Left cardiac atrium (tissue), 4 donors: ENCODE measurements at places on chromosomes 3 and 15.

- DNase-seq, result no peak
Measured at GRCh38 chr3:124926426-124927101, 8.0 kb downstream of the MUC13 start.

DNA sequence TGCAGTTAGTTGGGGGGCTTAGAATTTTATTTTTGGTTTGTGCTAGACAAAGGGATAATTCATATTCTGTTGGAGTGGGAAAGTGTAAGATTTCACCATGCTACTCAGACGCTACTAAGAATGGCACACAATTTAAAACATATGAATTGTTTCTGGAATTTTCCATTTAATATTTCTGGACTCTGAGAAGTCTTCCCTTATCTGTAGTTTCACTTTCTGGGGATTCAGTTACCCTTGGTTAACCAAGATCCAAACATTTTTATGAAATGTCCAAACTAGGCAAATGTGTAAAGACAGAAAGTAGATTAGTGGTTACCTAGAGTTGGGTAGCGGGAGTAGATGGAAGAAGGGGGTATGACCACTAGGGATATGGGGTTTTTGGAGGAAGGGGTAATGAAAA, 53.1 kb downstream of the TCF12 start:
- DNase-seq, result no peak

DNA sequence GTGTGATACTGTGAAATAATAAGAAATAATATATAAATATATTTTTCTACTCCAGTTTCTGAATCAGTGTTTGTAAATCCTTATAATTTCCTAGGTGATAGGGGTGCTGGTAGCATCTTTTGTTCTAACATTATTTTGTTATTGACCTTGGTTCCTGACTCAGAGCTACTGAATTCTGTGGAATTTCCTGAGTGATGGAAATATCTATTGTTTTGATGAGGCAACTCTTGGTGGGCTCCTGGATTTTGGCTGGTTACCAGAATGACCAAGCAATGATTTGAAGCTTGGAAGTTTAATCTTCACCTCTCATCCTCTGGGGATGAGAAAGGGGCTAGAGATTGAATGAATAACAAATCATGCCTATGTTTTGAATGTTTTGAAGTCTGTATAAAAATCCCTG, 377.3 kb downstream of the LPP start:
- no peak for DNase-seq

DNA sequence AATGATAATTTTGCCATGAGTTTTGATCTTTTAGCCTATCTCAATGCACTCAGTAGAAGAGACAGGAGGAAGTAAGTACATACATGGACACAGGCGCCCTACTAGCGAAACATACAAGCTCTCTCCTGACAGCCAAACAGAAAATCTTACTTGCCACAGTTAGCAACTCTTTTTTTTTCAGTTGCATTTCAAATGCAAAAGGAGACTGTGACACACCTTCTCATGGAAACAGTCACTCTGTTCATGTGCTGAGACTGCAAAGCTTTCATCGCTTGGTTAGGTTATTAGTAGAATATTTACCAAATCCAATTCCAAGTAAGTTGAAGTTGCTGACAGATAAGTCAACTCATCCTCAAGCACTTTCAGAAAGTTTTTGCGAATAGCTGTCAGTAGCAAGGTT, 223.3 kb downstream of the FOXP1 start:
- no peak for DNase-seq

- DNase-seq, result no peak
Measured at GRCh38 chr15:70382762-70383458, 285.2 kb upstream of the TLE3 start.
